Suppressor macrophage treated with lipopolysaccharide for 1 hour (primary cell): ENCODE measurements at places on chromosomes 13 and 19.

DNA sequence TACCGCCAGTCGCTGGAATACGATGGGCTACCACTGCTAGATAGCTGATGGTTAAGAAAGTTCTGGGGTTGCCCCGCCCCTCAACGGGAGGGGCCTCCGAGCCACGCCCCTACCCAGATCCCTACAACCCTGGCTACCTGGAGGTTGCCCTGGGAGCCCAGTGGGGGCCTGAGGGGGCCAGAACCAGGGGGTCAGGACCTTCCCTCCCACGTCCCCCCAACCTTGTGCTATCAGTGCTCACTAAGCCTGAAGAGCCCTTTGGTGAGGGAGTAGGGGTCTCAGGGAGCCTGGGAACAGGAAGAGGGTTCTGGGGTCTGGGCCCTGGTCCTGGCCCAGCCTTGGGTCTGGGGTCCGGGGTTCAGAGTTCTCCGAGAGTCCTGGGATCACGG lies 8.9 kb downstream of the OCEL1 start:
- no peak for DNase-seq

GRCh38 chr19:56297010-56297409 lies 17.6 kb downstream of the ZSCAN5A start:
- no peak for DNase-seq

DNA sequence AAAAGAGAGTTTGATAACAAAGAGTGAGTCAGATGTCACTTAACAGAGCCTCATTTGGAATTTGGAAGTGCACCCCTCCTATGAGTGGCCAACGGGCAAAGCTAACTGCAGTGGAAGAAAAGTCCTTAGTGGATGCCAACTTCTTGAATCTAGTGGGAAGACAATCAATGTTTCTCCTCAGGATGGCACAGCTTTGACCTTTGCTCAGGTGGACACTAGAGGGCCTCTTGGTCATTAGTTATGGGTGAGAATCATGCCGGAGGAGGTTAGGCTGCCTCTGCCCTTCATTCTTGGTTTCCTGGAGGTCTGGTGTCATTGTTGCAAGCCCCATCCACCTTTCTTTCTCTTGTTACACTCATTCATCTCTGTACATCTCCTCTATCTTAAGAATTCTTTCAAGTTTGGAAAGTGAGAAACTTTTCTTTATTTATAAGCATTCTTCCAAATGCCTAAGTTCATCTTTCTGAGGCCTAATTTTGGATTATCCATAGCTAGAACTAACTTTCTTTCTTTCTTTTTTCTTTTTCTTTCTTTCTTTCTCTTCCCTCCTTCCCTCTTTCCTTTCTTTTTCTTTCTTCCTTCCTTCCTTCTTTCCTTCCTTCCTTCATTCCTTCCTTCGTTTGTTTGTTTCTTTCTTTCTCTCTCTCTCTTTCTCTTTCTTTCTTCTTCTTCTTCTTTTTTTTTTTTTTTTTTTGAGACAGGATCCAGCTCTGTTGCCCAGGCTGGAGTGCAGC lies 327.2 kb upstream of the TSHZ3 start:
- DNase-seq, result peak; percentile 49

GRCh38 chr13:111493468-111493867 lies 173.0 kb downstream of the TEX29 start:
- DNase-seq, result no peak

DNA sequence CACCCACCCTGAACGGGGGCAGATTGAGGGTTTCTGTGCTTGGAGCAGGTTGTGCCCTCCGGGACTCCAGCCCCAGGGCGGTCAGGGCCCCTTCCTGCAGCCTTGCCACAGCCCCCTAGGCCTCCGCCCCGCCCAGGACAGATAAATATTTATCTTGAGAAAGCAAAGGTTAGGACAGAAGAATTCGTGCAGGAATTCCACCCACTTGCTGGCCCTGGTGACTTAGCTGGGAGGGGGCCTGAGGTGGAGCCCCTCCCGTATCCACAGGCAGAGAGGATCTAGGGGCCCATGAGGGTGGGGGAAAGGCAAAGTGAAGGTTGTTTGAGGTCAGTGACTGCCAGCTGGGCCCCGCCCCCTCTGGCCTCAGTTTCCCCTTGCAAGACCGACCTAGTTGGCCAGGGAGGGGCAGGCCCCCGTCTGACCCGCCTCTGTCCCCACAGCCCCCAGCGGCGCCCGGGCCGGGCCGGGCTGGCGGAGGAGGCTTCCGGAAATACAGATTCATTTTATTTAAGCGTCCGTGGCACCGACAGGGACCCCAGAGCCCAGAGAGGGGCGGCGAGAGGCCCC lies 5.2 kb downstream of the MIDN start:
- no peak for DNase-seq

DNA sequence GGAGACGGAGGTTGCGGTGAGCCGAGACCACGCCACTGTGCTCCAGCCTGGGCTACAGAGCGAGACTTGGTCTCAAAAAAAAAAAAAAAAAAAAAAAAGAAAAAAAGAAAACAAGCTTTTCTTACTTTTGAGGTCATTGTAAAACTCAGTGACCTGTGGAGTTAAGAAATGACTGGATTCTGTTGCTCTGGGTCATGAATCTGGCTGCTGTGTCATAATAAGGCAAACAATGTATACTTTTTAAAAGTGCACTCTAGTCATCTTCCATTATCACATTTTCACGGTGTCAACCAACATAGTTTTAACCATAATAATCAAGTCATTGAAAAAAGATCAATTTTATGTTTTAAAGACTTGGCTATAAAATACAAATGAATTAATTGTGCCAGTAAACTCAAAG lies 1186.6 kb downstream of the DIAPH3 start:
- DNase-seq, result no peak

GRCh38 chr13:50990065-50990817 lies 80.7 kb downstream of the RNASEH2B start:
- no peak for DNase-seq

GRCh38 chr19:4597975-4598671 lies 38.6 kb upstream of the SEMA6B start:
- peak; percentile 63 for DNase-seq

DNA sequence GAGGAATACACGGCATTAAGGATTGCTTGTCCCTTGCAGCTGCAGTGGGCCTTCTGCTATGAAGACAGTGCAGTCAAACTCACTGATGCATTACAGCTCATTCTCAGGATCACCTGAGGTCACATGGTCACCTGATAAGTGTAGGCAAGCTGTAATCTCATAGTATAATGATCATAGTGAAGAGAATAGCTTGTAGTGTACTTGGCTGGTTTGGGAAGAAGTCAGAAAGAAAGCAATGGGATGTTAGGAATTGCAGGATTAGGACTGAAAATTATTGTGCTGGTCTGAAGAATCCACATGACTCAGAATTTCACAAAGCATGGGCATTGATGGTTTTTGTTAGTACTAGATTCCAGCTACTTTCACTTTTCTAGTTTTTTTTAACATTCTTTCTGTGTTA lies 76.7 kb downstream of the MBNL2 start:
- DNase-seq, result no peak

DNA sequence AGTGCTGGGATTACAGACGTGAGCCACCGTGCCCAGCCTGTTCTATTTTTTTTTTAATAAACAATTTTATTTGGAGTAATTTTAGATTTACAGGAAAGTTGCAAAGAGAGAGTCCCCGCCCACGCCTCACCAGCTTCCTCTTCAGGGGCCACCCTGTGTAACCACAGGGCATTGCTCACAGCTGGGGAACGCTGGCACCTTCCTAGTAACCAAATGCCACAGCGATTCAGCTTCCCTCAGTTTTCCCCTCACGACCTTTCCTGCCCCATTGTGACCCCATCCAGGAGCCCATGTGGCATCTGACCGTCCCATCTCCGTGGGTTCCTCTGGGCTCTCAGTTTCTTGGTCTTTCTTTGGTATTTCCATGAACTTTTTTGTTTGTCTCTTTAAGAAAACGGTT lies 83.9 kb downstream of the GNG7 start:
- peak; percentile 98 for DNase-seq

- no peak for DNase-seq
These were observed 4.6 kb upstream of the LYPD5 start for GRCh38 chr19:43806848-43807247.

GRCh38 chr19:4007836-4008539 lies 452 bp downstream of the PIAS4 start:
- DNase-seq, result peak; percentile 33

- DNase-seq, result no peak
These were observed at the start of gene SLITRK6 for GRCh38 chr13:85799097-85799582. TSS of gene SLITRK6 (minus strand) at chr13:85799419. CDS start at chr13:85796508, 2,911 bp downstream.

DNA sequence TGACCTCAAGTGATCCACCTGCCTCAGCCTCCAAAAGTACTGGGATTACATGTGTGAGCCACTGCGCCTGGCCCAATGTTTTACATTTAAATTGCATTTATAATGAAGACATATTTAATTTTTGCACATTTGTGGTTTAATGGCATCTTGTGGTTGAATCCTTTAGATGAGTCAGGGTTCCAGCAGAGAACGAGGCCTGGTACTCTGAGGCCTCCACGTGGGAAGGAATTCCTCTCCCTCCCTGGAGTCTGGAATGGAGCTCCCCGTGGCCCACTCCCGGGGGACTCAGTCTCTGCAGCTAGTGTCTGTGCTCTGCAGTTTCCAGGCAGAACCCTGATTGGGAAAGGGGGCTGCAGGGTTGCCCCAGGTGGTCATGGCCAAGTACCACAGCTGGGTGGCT lies 24.2 kb downstream of the ZFR2 start:
- DNase-seq, result no peak

GRCh38 chr13:65594298-65594781 lies 1635.8 kb downstream of the PCDH9 start:
- DNase-seq, result no peak

- peak; percentile 47 for DNase-seq
These were observed 47.9 kb upstream of the POMP start for GRCh38 chr13:28610996-28611395.

- DNase-seq, result peak; percentile 35
These were observed 9.6 kb upstream of the TIMM44 start for GRCh38 chr19:7953060-7953459.
